ENCODE measurements at places on chromosomes 5 and 9. TPM values are rescaled to one million over a fixed set of nuclear protein-coding genes. Genes with fewer than 3 reads are reported as not detected.

Gene DPM2
- 30.6 TPM for total RNA-seq

Gene IL4
- not detected for total RNA-seq

Gene NKD2
- not detected for total RNA-seq

Gene ARSI
- 1.2 TPM for total RNA-seq

Gene GAS1
- 54.6 TPM for total RNA-seq

Gene CANX
- total RNA-seq = 351 TPM

Gene SLC25A2
- under 0.01 TPM for total RNA-seq

Gene GABRP
- not detected for total RNA-seq

Gene SHB
- 20.4 TPM for total RNA-seq

Gene PCSK5
- total RNA-seq = 1.2 TPM

Gene IFNA13
- not detected for total RNA-seq

Gene PFN3
- total RNA-seq = not detected

Gene MIER3
- 11.0 TPM for total RNA-seq

Gene CA9
- 1.1 TPM for total RNA-seq

Gene SLC6A3
- not detected for total RNA-seq

Gene PRR16
- total RNA-seq = 34.3 TPM

Gene SLC2A6
- total RNA-seq = 32.6 TPM

Gene TDRD7
- total RNA-seq = 4.9 TPM

Gene SLC12A7
- 8.6 TPM for total RNA-seq

Gene TRIO
- total RNA-seq = 86.8 TPM

Gene TEX48
- total RNA-seq = not detected

Gene TAS2R1
- not detected for total RNA-seq

Gene NME5
- total RNA-seq = 0.86 TPM

Gene MBLAC2
- 3.9 TPM for total RNA-seq

Gene BTNL3
- total RNA-seq = not detected

Gene PCAT7
- total RNA-seq = under 0.01 TPM

Gene DNM1
- 5.2 TPM for total RNA-seq

Gene RGS14
- 15.1 TPM for total RNA-seq

Gene PCDHA12
- total RNA-seq = not detected

Gene LAMC3
- total RNA-seq = 0.35 TPM

Gene JAKMIP2
- total RNA-seq = 5.2 TPM

Gene PTGDS
- 16.1 TPM for total RNA-seq

Gene ZCCHC7
- 9.8 TPM for total RNA-seq

Gene MARCOL
- not detected for total RNA-seq

Gene ARHGEF28
- total RNA-seq = 11.2 TPM

Gene GNA14
- total RNA-seq = not detected

Gene SMIM33
- total RNA-seq = not detected

Gene CARD9
- 6.7 TPM for total RNA-seq

Gene NIM1K
- under 0.01 TPM for total RNA-seq

Gene PCDH12
- 0.29 TPM for total RNA-seq

Gene GPBP1
- 42.2 TPM for total RNA-seq

Gene DAB2
- total RNA-seq = 53.9 TPM

Gene PCDHGB4
- total RNA-seq = 4.6 TPM

Gene HRCT1
- 0.18 TPM for total RNA-seq

Gene RNF183
- total RNA-seq = not detected

All from myometrial cell (primary cell).